Cardiac muscle cell (in vitro differentiated cells and primary cell): ENCODE measurements at places on chromosomes 5 and 9. TPM values are rescaled to one million over a fixed set of nuclear protein-coding genes. Genes with fewer than 3 reads are reported as not detected.

Gene GRM6
- total RNA-seq = not detected in 2 replicates

DNA sequence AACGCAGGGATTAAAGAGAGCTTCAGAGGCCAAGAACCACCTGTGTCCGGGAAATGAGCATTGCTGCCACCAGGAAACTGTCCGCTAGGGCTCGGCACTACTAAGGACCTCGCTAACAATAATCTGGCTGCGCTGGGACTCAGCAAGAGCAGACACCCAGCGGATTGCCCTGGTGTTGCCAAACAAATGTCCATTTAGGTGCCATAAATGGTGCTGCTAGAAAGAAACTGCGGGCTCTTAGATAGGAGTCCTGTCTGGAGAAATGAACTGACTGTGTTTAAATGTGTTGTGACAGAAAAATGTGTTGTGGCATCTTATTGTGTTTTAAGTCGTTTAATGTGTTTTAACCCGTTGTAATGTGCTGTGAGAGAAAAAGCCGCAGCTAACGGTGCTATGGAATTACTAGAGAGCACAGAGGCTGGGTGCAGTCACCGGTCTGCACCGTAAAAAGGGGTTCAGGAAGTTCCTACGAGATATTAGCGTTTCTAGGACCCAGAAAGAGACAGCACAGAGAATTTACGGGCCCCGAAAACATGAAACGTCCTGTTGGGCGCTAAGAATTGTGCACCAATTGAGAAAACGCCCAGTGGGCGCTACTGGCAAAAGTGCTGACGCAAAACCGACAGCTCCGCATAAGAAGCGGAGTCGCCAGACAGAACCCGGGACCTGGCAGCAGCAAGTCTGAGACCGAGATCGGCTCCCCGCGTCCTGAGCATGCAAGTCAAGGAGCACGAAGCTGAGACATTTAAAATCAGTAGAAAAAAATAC lies 90.6 kb downstream of the ANXA2R start:
- no peaks in the 10 kb centered on the region for H3K4me1 ChIP-seq
- DNase-seq = no peak

DNA sequence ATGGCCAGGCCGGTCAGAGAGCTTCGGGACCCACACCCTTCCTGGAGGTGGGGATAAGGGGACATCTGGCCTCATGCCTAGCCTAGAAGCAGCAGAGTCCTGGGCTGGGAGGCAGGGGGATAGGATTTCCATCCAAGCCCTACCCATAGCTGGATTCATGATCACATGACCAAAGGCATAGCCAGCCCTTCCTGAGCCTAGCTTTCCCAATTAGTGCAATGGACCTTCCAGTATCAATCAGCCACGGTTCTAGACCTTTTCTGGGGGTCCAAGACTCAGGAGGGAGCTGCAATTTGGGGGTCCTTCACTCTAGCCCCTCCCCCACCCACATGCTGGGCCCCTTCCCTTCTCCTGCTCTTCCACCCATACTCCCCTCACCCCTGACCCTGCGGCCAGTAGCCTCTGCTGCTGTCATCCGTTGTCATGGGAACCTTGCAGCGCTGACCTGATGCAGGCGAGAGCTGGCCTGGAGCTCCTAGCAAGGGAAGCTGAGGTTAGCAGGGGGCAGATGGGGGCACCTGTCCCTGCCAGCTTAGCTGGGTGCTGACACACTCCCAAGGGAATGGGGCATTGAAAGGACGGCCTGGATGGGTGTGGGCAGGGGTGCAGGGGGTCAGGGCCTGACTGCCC lies 44.6 kb downstream of the CXXC5 start:
- H3K4me3 ChIP-seq = no peak overlapping the region
- H3K27me3 ChIP-seq = no peaks in the 10 kb centered on the region
- H3K36me3 ChIP-seq = no peaks in the 10 kb centered on the region
- peak overlapping the region; percentile 13 for H3K27ac ChIP-seq
- DNase-seq = no peak

Gene SOX30
- total RNA-seq = 0.07 TPM in 1 of 2 replicates, not detected in the other

Gene ZDHHC11
- total RNA-seq = 12.4 and 12.7 TPM in 2 replicates

- H3K4me3 ChIP-seq = no peak overlapping the region
- no peaks in the 10 kb centered on the region for H3K36me3 ChIP-seq
- H3K27me3 ChIP-seq = no peaks in the 10 kb centered on the region
- H3K4me1 ChIP-seq = no peaks in the 10 kb centered on the region
- DNase-seq = no peak
Observed at GRCh38 chr5:55072666-55073065, 29.8 kb upstream of the GZMA start.

Gene PRDM9
- total RNA-seq = not detected in 2 replicates

DNA sequence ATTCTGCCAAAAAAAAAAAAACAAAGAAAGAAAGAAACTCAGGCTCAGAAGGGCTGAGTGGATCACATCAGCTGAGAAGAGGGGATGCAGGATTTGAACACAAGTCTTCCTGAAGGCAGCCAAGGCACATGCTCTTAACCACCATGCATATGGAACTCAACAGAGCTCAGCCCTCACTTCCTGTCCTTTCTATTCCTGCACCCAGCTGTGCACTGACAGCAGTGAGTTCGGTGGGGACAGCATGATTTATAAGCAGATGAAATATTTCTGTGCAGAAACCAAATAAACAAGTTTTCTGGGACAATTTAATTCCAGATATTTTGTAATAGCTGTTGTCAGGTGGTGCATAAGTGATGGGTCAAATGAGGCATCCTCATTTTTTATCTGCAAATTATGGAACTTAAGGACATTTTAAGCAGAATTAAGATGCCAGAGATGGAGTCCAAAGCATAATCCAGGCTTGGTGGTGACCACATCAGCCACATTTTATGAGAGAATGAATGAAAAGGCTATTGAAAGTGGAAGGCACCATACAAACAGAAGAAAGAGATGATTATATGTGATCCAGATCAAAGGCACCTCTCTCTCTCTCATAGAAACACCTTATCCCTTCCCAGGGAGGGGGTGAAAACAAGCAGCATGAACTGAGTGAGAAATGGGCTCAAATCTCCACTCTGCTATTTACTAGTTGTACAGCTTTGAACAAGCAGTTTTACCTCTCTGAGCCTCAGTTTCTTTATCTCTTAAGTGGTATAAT lies 303.6 kb upstream of the MSX2 start:
- H3K4me3 ChIP-seq = no peak overlapping the region
- no peaks in the 10 kb centered on the region for H3K36me3 ChIP-seq
- H3K27me3 ChIP-seq = no peaks in the 10 kb centered on the region
- H3K4me1 ChIP-seq = peaks cover 41% of the 10 kb centered on the region
- DNase-seq = no peak
